Endothelial cell (in vitro differentiated cells): ENCODE measurements at places on chromosomes 4 and X.

DNA sequence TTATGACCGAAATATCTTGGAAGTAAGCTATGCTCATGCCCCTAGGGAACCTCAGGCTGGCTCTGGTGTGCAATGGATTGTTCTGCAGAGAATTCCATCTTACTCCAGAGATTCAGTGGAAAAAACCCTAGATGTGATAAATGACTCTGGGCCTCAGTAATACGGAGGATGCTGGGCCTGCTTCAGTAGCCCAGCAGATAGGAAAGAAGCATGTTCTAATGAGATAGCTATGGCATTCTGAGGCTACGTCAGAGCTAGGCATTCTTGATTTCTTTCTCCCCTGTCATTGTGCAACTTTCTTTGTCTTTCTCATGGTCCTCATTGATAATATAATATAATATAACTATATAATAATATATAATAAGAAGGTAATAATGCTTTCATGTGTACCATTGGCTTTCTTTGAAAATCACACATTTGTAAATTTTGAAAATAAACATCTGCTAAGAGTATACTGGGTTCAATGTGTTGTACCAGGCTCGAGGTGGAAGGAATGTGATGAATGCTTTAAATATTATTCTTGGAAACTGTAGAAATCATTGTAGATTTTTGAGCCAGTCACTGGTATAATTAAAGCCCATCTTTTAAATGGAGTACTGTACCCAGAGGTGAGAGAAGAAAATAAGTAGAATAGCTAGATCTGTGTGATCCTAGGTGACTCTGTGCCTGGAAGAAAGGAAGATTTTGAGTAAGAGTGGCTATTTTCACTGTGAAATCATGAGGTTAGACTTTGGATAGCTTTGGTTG is 152.0 kb downstream of the IL15 start:
- DNase-seq: no peak

GRCh38 chr4:79227860-79228259 is 98.0 kb downstream of the NAA11 start:
- no peak for DNase-seq

- DNase-seq: peak; percentile 19
Measured at GRCh38 chr4:25180524-25181131, 20.4 kb upstream of the SEPSECS start.

DNA sequence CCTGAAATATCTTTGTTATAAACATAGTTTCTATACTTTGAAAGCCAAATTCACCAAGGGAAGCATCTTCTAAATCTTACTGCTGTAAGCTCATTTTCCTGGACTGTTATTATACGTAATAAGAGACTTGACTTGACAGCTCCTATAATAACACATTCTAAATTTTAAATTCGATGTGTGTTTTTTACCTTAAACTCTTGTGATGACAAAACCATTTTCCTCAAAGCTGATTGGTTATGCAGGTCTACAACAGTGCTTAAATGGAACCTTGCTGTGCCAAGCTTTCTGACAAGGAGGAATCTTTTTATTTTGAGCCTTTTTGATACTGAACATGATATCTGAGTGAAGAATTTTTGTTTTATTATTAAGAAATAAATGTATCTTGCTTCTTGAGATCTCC is at the start of gene ENAM:
Gene ENAM (plus strand): TSS at position 301 of the 400 bp plus-strand sequence. CDS start 757 bp downstream, outside the sequence.
- no peak for DNase-seq

- no peak for DNase-seq
Measured at GRCh38 chr4:112882286-112882685, 167.2 kb upstream of the ANK2 start.

DNA sequence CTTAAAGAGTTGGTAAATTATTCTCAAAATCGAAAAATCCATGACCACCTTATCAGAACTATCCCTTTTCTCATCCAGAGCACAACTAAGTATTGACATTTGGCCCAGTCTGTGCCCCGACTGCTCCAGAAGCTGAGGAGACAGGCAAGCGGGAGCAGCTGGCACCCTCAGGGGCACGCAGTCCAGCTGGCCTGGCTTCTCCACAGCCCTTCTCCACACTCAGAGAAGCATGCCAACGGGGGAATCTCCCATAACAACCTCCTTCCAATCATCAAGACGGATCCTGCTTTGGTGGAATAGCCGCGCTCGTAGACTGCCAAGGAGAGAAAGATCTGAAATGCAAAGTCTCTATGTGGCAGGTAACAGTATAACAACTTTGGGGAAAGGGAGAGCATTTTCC is 85.4 kb downstream of the AFAP1 start:
- no peak for DNase-seq

GRCh38 chr4:43983610-43984009 is 465.0 kb downstream of the KCTD8 start:
- no peak for DNase-seq

DNA sequence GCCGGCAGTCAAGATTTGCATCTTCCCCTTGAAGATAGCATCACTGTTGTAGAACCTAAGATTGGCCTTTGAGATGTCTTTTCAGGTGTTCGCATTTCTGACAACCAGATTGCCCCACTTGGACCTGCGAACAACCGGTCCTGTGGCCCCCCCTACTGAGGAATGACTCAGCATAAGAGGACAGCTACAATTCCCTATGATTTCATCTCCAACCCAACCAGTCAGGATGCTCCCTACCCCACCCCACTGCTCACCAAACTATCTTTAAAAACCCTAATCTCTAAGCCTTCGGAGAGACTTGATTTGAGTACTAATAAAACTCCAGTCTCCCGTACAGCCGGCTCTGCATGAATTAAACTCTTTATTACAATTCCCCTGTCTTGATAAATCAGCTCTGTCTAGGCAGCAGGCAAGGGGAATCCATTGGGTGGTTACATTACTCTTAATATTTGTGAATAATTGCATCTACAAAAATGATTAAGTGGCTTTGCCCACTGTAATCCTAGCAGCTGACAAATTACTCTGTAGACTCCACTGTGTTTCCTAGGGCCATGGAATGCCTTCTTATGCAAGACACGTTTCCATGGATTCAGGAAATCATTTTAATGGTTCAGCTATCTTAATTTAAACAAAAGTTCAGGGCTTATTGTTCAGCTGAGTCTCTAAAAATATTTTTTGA is 95.4 kb downstream of the GPR143 start:
- DNase-seq: no peak

- no peak for DNase-seq
Measured at GRCh38 chr4:80268936-80269335, 2.5 kb downstream of the FGF5 start.

- DNase-seq: no peak
Measured at GRCh38 chrX:47992095-47992380, 11.8 kb downstream of the ZNF182 start.
